ENCODE measurements at places on chromosomes 6 and 20. TPM values are rescaled to one million over a fixed set of nuclear protein-coding genes. Genes with fewer than 3 reads are reported as not detected.

SIRPB2 gene
- 0.36 TPM for total RNA-seq

LTA gene
- total RNA-seq: not detected

BTNL2 gene
- total RNA-seq: not detected

EEF1A2 gene
- 20.9 TPM for total RNA-seq

ZNF335 gene
- total RNA-seq: 43.4 TPM

Measured in prostate gland (tissue), 2 donors.